ENCODE measurements at places on chromosomes 3 and 15.

- no peak overlapping the region for H3K4me3 ChIP-seq
- H3K27me3 ChIP-seq = peaks cover 26% of the 10 kb centered on the region
- H3K4me1 ChIP-seq = no peaks in the 10 kb centered on the region
- H3K36me3 ChIP-seq = no peaks in the 10 kb centered on the region
- no peak overlapping the region for H3K27ac ChIP-seq
These were observed 42.2 kb downstream of the SV2B start for GRCh38 chr15:91142106-91142744.

DNA sequence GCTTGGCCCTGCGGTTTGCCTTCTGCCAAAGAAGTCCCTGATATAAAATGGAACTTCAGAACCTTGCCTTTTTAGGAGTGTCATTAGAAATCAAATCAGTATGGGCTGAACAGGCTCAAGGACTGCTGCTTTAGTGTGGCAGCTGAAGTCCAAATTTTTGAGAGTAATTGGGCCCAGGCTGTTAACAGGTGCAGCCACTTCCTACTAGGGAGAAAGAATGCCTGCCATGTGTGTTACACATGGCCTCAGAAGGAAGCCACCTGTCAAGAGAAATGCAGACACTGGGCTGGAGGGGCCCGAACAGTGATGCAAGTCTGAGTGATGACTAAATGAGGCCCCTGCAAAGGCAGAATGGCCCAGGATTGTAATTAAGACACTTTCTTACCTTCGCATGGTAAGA is 786.7 kb upstream of the CFAP20DC start:
- peaks cover 26% of the 10 kb centered on the region for H3K4me1 ChIP-seq
- DNase-seq = no peak
- no peak overlapping the region for H3K4me3 ChIP-seq

- H3K27ac ChIP-seq = no peak overlapping the region
- peaks cover 17% of the 10 kb centered on the region for H3K4me1 ChIP-seq
- no peak overlapping the region for H3K4me3 ChIP-seq
- H3K36me3 ChIP-seq = no peaks in the 10 kb centered on the region
These were observed 155.3 kb upstream of the MEF2A start for GRCh38 chr15:99410477-99410876.

- no peaks in the 10 kb centered on the region for H3K27me3 ChIP-seq
- H3K27ac ChIP-seq = no peak overlapping the region
- no peak overlapping the region for H3K4me3 ChIP-seq
- peak; percentile 3 for DNase-seq
- no peaks in the 10 kb centered on the region for H3K36me3 ChIP-seq
- no peaks in the 10 kb centered on the region for H3K4me1 ChIP-seq
These were observed 97.2 kb downstream of the LRTM1 start for GRCh38 chr3:54830658-54831057.

- DNase-seq = no peak
- no peaks in the 10 kb centered on the region for H3K36me3 ChIP-seq
- no peak overlapping the region for H3K4me3 ChIP-seq
- peaks cover 23% of the 10 kb centered on the region for H3K4me1 ChIP-seq
- peaks cover 60% of the 10 kb centered on the region for H3K27me3 ChIP-seq
These were observed 23.6 kb downstream of the NR2F2 start for GRCh38 chr15:96353930-96354730.

DNA sequence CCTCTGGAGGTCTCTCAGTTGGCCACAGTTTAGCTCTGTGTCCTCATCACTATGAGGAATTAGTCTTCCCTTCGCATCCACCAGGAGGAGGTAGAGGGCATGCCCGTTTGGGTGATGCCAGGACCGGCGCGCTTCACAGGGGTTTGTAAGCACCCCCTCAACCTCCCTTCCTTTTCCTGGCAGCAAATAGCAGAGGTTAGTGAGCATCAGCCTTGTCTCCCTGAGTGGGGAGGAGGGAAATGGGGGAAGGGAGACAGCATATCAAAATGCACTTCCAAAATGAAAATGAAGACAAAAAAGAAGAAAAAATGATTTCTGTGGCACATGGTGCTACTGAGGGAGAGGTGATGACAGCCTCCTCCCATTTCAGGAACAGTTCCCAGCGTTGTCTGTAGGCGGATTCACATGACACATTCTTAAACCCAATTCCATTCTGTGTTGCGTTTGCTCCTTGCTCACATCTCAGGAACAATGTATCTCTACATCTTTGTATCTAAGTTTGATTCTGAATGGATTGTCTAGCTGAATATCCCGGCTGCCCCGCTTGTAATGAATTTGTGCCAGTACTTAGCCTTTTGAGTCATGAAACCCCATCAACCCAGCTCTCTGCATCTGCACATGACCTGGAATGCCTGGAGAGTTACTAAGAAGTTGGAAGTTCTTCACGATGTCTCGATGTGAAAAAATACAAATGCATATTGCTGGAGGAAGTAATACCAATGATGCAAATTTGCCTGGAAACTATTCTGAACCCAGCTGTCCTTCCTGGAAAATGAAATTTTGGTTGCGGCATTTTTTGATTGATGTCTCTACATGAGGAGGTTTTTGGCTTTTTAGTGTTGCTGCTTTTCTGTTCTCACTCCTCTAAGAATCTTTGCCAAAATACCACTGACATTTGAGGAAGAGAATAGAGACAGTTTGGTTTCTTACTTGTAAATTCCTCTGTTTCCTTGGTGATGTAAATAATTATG is 45.2 kb downstream of the TYRO3 start:
- no peak overlapping the region for H3K27ac ChIP-seq
- peaks cover 18% of the 10 kb centered on the region for H3K27me3 ChIP-seq
- H3K36me3 ChIP-seq = no peaks in the 10 kb centered on the region
- peaks cover 11% of the 10 kb centered on the region for H3K4me1 ChIP-seq

- no peak overlapping the region for H3K4me3 ChIP-seq
- no peaks in the 10 kb centered on the region for H3K36me3 ChIP-seq
- no peak for DNase-seq
- no peaks in the 10 kb centered on the region for H3K4me1 ChIP-seq
- peaks cover 5% of the 10 kb centered on the region for H3K27me3 ChIP-seq
These were observed 12.6 kb upstream of the UPK1B start for GRCh38 chr3:119160815-119161214.

DNA sequence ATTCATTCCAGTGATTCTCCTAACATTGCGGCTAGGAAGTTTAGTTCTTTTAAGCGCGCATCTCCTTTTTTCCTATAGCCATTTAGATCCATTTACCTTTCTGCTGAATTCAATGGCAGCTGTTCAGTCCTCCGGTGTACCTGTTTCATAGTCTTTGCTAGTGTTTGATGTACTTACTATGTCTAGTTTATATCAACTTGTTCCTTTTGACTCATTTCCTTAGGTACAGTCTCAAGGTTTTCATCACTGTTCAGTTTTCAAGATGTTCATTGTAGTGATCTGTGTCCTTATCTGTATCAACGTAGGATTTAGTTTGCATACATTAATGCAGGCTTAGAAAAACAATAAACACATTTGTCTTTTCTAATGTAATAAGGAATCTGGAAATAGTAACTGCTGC is 59.0 kb upstream of the MBNL1 start:
- no peaks in the 10 kb centered on the region for H3K27me3 ChIP-seq
- H3K4me1 ChIP-seq = peaks cover 80% of the 10 kb centered on the region
- H3K4me3 ChIP-seq = peak overlapping the region; percentile 25
- H3K36me3 ChIP-seq = no peaks in the 10 kb centered on the region

- no peak overlapping the region for H3K4me3 ChIP-seq
- peaks cover 4% of the 10 kb centered on the region for H3K4me1 ChIP-seq
- no peak for DNase-seq
- no peaks in the 10 kb centered on the region for H3K36me3 ChIP-seq
- no peak overlapping the region for H3K27ac ChIP-seq
- H3K27me3 ChIP-seq = peaks cover 18% of the 10 kb centered on the region
These were observed 147.8 kb upstream of the IL12A start for GRCh38 chr3:159840703-159841299.

- no peak for DNase-seq
- H3K4me3 ChIP-seq = no peak overlapping the region
- H3K27me3 ChIP-seq = no peaks in the 10 kb centered on the region
- H3K27ac ChIP-seq = peak overlapping the region; percentile 46
These were observed 180.0 kb downstream of the CBLB start for GRCh38 chr3:105688821-105689220.

DNA sequence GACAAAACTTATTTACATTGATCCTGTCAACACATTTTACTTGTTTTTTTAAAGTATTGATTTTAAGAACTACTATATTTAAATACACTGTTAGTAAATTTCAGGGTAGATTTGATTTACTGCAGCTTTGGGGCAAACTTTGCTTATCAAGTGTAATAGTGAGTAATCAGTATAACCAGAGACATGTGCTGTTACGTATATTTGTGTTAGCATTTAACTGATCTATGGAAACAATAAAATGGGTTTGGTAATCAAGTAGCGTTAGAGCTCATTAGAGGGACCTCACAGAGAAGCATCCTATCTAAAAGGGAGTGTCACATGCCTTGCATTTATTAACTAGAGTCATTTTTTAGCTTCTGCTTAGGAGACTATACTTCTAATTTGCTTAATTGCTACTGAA is 131.5 kb upstream of the ALCAM start:
- H3K4me3 ChIP-seq = no peak overlapping the region
- DNase-seq = no peak
- H3K27me3 ChIP-seq = no peaks in the 10 kb centered on the region

- no peak overlapping the region for H3K27ac ChIP-seq
- no peak for DNase-seq
- no peak overlapping the region for H3K4me3 ChIP-seq
- H3K36me3 ChIP-seq = peaks cover 8% of the 10 kb centered on the region
- no peaks in the 10 kb centered on the region for H3K4me1 ChIP-seq
- H3K27me3 ChIP-seq = no peaks in the 10 kb centered on the region
These were observed 83.7 kb upstream of the TP63 start for GRCh38 chr3:189547448-189547847.

- no peak overlapping the region for H3K4me3 ChIP-seq
- no peak overlapping the region for H3K27ac ChIP-seq
- no peaks in the 10 kb centered on the region for H3K4me1 ChIP-seq
- no peaks in the 10 kb centered on the region for H3K36me3 ChIP-seq
These were observed 48.8 kb downstream of the ALDH1A2 start for GRCh38 chr15:58016581-58017175.

- no peak for DNase-seq
- no peaks in the 10 kb centered on the region for H3K4me1 ChIP-seq
- peaks cover under 1% of the 10 kb centered on the region for H3K27me3 ChIP-seq
- H3K4me3 ChIP-seq = no peak overlapping the region
These were observed 9.2 kb downstream of the PLSCR4 start for GRCh38 chr3:146241523-146242240.

DNA sequence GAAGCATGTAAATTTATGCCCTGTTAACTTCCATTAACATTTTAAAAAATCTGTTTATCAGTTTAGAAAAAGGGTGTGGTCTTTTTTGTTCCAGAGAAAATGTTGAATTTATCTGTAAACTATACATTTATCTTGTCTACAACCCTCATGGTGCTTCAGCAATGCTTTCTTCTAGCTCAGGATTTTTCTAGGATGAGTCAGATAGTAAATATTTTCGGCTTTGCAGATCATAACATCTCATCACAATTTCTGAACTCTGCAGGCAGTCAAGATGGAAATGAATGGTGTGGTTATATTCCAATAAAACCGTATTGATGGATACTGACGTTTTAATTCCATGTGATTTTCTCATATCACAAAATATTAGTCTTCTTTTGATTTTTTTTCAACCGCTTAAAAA is 70.5 kb upstream of the FOXB1 start:
- H3K36me3 ChIP-seq = no peaks in the 10 kb centered on the region
- DNase-seq = no peak
- H3K4me1 ChIP-seq = peaks cover 9% of the 10 kb centered on the region

- no peak overlapping the region for H3K4me3 ChIP-seq
- no peaks in the 10 kb centered on the region for H3K36me3 ChIP-seq
- H3K27me3 ChIP-seq = no peaks in the 10 kb centered on the region
- DNase-seq = no peak
- peaks cover 3% of the 10 kb centered on the region for H3K4me1 ChIP-seq
- no peak overlapping the region for H3K27ac ChIP-seq
These were observed 60.4 kb downstream of the CRYGS start for GRCh38 chr3:186483611-186484340.

DNA sequence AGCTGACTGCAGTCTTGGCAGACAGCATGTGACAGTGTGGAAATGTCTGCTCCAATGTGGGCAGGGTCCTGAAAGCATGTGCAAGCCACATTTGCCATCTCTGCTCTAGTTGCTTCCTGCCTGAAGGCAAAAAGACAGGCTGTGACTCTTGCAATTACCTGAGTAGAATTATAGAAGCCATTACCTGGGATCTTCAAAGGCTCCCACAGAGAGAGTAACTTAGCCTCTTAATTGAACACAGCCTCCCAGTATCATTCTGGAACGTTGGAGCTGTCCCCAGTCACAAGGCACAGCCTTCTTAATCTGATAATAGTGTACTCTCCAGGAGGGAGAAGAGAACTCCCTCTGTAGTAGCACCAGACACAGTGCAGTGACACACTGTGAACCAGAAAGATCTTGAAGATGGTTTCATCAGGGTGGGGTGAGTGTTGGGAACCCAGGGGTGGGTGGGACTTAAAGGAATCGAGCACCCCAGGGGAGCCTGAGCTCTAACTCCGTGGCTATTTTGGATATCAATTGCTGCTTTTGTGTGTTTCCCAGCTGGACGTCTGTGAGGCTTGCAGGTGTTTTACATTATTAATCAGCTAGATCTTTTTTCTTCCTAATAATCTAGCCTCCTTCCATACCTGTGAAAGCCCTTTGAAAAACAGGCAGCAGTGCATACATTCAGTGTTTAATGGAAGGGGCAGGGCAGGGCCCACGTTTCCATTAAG is 40.6 kb upstream of the GLCE start:
- H3K36me3 ChIP-seq = no peaks in the 10 kb centered on the region
- H3K27me3 ChIP-seq = peaks cover 11% of the 10 kb centered on the region
- H3K27ac ChIP-seq = no peak overlapping the region
- peaks cover 2% of the 10 kb centered on the region for H3K4me1 ChIP-seq
- DNase-seq = no peak

- no peaks in the 10 kb centered on the region for H3K27me3 ChIP-seq
- no peaks in the 10 kb centered on the region for H3K4me1 ChIP-seq
- DNase-seq = no peak
- no peak overlapping the region for H3K4me3 ChIP-seq
- no peaks in the 10 kb centered on the region for H3K36me3 ChIP-seq
These were observed 462.1 kb downstream of the C3orf38 start for GRCh38 chr3:88611826-88612326.

- H3K27me3 ChIP-seq = peaks cover 7% of the 10 kb centered on the region
- no peak overlapping the region for H3K27ac ChIP-seq
- no peaks in the 10 kb centered on the region for H3K36me3 ChIP-seq
These were observed 22.0 kb upstream of the PGPEP1L start for GRCh38 chr15:99029341-99030144.

- no peak overlapping the region for H3K27ac ChIP-seq
- no peaks in the 10 kb centered on the region for H3K27me3 ChIP-seq
- no peak overlapping the region for H3K4me3 ChIP-seq
- H3K4me1 ChIP-seq = no peaks in the 10 kb centered on the region
- no peak for DNase-seq
These were observed 269.4 kb downstream of the GBE1 start for GRCh38 chr3:81492040-81492439.

DNA sequence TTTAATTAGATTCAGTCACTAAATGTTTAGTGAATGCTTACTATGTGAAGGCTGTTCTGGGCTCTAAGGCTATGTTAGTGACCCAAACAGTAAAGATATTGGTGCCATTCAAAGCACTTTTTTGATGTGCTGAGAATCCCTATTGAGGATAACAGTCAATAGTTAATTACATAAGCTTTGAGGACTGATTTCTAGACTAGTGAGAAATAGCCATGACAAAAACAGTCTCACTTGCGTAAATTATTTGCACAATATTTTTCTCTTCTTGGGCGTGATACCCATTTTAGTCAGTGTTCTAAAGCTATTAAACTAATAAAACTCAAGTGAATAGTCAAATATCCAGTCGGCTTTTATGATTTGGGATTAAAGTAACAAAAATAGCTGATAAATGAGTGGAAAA is 74.6 kb downstream of the UBE2E2 start:
- no peak overlapping the region for H3K4me3 ChIP-seq
- H3K36me3 ChIP-seq = no peaks in the 10 kb centered on the region
- no peak overlapping the region for H3K27ac ChIP-seq
- no peak for DNase-seq

- DNase-seq = no peak
- peaks cover 7% of the 10 kb centered on the region for H3K4me1 ChIP-seq
- H3K4me3 ChIP-seq = no peak overlapping the region
- H3K36me3 ChIP-seq = no peaks in the 10 kb centered on the region
These were observed 120.0 kb downstream of the PLD1 start for GRCh38 chr3:171690281-171690680.
